ENCODE measurements at places on chromosomes 5 and 9.

DNA sequence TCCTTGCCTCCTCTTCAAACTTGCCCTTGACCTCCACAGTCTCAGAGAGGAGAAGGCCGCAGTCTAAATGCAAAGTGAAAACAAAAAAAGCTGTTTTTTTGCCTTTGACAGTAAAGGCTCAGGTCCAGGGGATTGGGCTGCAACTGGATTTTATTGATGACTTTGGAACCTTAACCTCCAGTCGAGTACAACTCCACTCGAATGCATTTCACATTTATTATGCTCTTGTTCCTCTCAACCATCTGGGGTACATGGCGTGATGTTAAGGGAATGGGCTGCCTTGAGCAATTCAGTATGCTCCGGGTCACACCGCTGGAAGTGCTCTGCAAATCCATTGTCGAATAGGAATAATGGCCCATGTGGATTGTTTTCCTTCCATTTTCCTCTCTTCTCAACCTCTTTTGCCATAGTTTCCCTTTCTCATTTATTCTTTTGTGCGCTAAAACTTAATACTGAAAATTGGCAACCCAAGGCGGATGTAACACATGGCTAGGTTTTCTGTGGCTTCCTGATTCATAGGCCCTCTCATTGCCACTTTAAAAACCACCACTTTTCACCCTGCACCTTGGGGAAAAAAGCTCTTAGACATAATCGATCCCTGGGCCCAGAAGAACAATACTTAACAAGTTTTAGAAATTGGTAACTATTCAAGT lies 34.3 kb downstream of the ITK start:
- DNase-seq = no peak

DNA sequence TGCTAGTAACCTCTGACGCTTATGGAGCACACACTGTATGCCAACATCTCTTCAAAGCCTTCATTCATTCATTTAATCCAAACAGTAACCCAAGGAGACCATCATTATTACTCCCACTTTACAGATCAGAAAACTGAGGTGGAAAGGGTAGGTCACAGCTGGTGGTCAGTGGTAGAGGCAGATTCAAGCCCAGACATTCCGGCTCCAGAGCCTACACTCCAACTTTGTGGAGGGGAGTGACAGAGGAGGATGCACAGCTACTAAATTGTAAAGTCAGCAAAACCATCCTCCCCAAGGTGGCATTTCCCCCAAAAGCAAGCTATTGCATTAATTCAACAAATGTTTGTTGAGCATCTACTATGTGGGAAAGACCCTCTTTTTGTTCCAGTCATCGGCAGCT lies 110.5 kb upstream of the CPEB4 start:
- DNase-seq = no peak

- no peak for DNase-seq
These were observed 355.9 kb upstream of the RIOK2 start for GRCh38 chr5:97538912-97539311.

GRCh38 chr5:93078082-93079038 lies 502.7 kb downstream of the NR2F1-AS1 start:
- no peak for DNase-seq

DNA sequence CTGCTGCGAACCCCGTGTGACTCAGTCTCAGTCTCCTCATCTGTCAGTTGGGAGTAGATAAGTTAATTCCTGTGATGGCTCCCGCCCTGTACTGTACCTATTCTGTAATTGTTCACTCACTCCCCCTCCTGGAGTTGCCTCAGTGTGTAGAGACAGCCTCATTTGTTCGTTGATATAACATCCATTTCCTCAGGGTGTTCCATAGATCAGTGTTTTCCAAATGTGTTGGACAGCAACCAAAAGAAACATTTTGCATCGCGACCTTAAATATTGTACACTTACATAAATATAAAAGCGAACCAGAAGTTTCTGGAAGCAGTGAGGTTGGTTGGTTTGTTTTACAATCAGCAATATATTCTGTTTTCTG lies 698 bp downstream of the NFX1 start:
- no peak for DNase-seq

GRCh38 chr5:121707178-121707577 lies 144.5 kb upstream of the FTMT start:
- DNase-seq = no peak

DNA sequence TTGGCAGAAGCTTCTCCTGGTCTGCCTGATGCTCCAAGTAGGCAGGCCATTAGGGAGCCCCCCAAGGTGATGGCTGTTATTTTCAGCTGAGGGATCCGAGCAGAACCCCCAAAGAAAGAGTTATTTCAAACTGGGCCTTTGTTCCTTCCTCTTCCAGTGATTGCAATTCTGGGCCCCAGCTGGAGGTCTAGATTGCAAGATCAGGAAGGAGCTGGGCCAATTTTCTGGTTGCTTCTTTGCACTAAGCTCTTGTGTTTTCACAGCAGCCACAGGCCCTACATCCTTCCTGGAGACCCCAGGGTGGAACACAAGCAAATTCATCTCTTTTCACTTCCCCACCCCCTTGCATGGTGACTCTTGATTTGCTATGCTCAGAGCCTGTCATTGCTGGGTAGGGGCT lies 215.0 kb downstream of the SEMA6A start:
- DNase-seq = peak; percentile 42

GRCh38 chr9:90896231-90896630 lies 94.6 kb downstream of the SYK start:
- DNase-seq = no peak

GRCh38 chr9:99803694-99804093 lies 18.0 kb upstream of the NR4A3 start:
- no peak for DNase-seq

DNA sequence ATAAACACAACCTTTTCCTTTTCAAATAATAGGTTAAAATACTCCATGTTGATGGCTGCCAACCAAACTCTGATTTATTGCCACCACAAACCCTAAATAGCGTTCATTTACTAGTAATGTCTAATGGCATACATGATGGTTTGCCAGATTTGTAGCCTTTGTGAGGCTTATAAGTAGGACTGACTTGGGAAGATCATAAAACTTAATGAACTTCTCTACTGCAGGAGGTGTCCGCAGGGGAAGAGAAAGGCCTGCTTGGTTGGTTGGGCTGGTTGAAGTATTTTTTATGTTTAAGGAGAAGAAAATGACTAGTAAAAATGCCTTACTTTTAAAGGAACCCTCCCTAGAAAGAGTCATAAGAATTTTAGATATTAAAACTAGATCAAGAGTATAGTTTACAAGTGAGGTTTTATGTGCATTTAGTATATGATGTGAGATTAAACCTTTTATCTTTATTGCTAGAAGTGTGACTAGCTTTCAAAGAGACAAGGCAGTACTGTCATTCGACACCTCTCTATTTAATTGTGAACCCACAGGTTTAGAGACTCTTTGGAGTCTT lies 5.0 kb downstream of the PBX3 start:
- DNase-seq = no peak

GRCh38 chr9:99058964-99059921 lies 45.7 kb upstream of the TGFBR1 start:
- peak; percentile 81 for DNase-seq

- DNase-seq = no peak
These were observed 121.8 kb downstream of the C5orf15 start for GRCh38 chr5:133846478-133847226.

DNA sequence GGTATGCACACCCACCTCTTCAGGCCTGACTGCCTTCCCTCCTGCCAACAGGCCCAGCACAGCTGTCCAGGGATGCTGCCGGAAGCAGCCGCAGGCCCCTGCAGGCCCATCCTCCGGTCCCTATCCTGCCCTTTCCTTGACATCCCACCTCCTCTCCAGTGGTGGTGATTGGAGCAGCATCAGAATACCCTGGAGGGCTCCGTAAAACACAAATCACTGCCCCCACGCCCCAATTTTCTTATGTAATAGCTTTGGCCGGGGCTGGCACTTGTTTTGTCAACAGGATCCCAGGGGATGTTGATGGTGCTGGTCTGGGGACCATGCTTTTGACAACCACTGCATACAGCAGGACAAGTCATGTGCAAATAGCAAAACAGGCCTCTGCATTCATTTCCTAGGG lies 274.5 kb downstream of the GADD45G start:
- DNase-seq = no peak

- DNase-seq = no peak
These were observed 546.7 kb upstream of the SGCD start for GRCh38 chr5:155780260-155780659.

GRCh38 chr5:111854186-111854585 lies 97.2 kb upstream of the NREP start:
- DNase-seq = no peak

GRCh38 chr9:75695921-75696320 lies 194.6 kb upstream of the PCSK5 start:
- no peak for DNase-seq
